NCI-H345 (cell line): ENCODE measurements at places on chromosomes 5 and 9.

- no peak for DNase-seq
Observed at GRCh38 chr5:82334085-82334692, 56.0 kb upstream of the RPS23 start.

GRCh38 chr9:26527931-26528330, 364.7 kb downstream of the CAAP1 start:
- DNase-seq: no peak

GRCh38 chr5:68392617-68393016, 177.1 kb downstream of the PIK3R1 start:
- no peak for DNase-seq

GRCh38 chr9:5488221-5489008, 21.9 kb upstream of the PDCD1LG2 start:
- DNase-seq: no peak

DNA sequence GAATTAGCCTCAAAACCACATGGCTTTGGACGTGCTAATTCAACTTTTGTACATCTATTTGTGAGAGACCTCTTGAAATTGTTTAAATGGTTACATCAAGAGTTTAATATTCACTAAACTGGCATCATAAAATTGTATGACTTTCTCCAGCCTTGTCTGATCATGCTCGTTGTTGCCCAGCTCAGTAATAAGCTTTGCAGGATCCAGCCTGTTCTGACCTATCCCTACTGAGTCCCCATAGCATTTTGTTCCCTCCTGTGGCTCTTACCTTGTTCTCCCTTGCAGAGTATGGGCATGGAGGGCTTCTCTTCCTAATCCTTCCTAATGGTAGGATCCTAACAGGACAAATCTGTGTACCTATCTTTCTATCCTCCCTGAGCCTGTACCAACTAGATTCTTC, 6.3 kb downstream of the EXOSC3 start:
- DNase-seq: no peak

DNA sequence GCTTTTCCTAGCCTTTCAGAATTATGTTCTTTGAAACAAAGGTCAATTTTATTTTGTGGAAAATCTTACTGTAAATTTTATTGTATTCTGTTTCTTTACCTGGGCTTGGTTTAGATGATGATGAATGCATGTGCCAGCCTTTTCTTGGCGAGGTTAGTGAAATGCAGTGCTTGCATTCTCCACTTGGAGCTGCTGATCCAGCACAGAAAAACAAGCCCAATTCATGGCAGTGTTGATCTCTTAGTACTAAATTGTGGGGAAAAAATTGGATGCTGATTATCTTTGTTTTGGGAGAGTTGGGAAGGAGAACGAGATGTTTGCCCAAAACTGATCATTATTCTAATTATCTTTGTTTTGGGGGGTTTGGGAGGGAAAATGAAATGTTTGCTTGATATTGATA, 3.7 kb downstream of the HABP4 start:
- no peak for DNase-seq

DNA sequence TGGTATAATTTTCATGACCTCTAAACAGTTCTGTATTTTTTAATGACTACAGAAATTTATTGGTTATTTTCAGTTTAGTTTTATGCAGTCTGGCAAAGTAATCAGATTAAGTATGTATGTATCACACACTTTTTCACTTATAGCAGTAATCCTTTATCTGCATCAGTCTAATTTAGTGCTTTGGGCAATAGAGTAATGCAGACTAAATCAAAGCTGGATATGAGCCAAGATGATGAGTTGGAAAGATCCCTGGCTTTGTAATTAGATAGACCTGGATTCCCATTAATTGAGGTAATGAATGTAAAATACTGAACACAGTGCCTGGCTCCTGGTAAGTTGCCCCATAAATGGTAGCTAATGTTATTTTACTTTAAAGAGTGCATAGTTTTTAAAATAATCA, 215.4 kb upstream of the TLX3 start:
- DNase-seq: peak; percentile 6

- no peak for DNase-seq
Observed at GRCh38 chr9:98899408-98900056, 44.2 kb upstream of the COL15A1 start.

- no peak for DNase-seq
Observed at GRCh38 chr5:65855766-65856315, 70.5 kb upstream of the ERBIN start.

DNA sequence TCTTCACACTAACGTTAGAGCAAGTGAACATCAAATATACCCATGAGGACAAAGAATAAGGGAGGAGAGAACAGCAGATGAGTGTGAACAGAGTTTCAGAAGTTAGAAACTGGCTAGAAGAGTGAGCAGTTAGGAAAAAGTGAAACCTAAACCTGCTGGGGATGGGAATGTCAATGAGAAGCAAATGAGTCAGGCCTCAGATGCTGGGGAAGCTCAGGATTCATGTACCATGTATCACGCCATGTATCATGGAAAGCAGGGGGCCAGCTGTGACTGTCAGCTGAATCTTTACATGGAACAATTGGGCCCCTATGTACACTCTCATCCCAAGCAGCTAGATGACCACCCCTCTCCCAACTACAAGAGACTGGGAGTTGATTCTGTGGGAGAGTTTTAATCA, 16.2 kb downstream of the GDF9 start:
- DNase-seq: no peak

DNA sequence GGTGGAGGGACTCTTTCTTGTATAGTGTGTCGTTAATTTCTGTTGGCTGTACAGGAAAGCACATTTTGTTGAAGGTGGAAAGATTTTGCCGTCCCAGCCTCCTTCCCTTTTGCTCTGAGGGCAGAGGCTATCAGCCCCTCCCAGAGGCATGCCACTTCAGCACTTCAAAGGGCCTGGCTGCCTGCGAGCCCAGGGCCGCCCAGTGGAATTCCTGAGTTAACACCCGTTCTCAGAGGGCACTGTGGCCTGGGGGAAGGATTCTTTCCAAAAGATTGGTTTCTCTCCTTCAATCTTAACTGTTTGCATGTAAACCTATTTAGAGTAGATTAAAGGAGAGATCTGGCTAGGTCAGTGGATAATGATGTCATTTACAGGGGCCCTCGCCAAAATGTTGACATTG, 238.6 kb downstream of the FANCC start:
- no peak for DNase-seq

- DNase-seq: peak; percentile 51
Observed at GRCh38 chr5:148897842-148898241, 71.4 kb downstream of the ADRB2 start.

GRCh38 chr5:103910786-103911185, 348.2 kb upstream of the NUDT12 start:
- DNase-seq: no peak

DNA sequence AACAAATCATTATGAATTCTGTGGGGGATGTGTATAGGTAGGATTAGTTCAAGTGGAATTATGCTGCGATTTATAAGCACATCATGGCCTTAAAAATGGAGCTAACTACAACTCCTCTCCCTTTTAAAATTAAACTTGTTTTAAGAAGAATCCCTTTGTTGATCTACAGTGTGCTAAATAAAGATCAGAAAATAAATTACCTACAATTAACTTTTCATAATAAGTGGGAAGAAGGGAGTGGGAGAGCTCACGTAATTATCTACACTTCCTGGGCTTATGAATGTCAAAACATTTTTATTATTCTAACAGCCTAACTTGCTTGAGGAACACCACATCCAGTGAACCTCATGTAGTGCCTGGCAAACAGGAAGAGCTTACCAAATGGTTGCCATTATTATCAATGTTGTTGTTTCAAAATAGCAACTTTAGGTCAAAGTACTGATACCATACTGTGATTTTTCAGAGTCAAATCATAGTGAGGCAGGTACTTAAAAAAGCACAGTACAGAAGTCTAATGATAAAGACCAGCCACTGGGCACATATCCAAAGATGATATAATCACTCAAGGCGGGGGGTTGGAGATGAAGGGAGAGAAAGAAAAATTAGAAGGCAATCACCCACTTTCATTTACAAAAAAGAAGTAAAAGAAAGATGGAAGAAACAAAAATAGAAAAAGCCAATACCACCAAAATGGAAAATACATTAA, 174.0 kb downstream of the RAPGEF6 start:
- no peak for DNase-seq

DNA sequence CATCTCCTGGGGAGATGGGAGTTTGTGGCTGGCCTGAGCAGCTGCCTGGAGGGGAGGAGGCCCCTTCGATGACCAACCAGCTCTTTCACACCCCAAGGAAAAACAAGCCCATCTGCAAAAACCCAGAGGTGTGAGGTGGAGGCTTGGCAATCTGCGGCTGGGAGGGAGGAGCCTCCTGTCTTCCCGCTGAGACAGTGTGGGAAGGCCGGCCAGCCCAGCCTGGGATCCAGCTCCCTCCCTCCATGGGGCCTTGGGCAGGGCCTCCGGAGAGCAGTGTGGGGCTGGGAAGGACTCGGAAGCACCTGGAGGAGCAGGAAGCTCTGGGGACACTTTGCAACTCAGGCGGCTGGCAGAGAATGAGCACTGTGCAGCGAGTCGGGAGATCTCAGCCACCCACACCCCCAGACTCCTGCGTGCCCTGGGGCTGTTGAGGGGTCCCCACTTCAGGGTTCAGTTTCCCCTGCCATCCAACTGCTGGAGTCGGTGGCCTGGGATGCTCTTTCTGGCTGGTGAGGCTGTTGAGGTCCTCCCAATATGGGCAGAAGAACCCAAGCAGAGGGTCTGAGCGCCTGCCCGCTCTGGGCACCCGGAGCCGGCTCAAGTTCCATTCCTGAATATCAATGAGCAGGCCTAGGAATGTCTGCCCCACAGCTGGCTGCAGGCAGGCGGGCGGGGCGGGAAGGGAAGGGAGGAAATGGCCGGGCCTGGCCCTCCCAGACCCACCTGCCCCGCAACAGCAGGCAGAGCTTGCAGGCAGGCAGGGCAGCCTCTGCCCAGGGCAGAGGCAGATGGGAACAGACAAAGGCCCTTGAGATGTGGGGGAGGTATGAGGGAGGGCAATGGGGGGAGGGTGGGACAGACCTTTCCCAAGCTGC, 101.1 kb downstream of the FGF18 start:
- no peak for DNase-seq

DNA sequence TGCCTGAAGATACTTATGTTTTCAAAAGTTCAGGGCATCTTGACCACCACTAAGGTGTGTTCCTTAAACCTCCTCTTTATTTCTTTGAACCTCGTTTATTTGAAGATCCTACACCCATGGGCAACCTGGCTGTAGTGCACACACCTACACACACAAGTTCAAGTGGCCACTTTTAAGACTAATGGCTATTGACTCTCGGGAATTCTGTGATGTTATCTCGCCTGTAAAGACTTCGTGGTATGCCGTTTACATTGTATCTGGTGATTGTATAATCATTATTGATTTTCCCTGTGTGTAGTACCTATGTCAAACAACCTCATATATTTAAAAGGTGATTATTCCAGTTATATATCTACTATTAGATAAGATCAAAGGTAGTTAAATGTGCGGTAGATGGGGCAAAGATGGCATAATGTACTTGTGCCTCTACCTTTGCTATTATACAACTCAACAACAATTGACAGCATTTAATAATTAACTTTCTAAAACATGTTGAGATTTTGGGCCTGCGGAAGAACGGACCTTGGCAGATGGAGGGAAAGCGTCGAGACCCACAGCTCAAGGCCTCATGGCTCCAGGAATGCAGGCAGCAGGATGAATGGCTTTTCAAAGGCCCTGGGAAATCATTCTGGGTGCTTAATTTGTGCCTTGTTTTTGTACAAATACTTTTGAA, 51.4 kb upstream of the IRX2 start:
- DNase-seq: no peak

GRCh38 chr9:2299156-2299842, 284.2 kb downstream of the SMARCA2 start:
- DNase-seq: peak; percentile 99
